ENCODE measurements at places on chromosomes 5 and 9.

DNA sequence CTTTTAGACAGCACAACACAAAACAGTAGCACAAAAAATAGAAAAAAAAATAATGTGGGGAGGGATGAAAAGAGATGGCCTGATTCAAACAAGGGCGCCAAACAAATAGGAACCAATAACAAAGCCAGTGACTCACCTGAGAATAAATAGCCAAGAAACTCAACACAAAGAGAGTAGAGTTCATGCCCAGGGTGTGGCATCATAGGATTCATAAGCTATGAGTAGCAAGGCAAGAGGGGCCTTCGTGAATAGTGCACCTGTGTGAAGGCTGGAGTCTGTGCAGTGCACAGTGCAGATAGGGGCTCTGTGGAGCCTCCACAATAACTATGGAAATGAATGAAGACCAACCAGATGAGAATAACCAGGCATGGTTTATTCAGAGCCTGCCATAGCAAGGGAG is 541.7 kb downstream of the SPOCK1 start:
- no peak for DNase-seq

DNA sequence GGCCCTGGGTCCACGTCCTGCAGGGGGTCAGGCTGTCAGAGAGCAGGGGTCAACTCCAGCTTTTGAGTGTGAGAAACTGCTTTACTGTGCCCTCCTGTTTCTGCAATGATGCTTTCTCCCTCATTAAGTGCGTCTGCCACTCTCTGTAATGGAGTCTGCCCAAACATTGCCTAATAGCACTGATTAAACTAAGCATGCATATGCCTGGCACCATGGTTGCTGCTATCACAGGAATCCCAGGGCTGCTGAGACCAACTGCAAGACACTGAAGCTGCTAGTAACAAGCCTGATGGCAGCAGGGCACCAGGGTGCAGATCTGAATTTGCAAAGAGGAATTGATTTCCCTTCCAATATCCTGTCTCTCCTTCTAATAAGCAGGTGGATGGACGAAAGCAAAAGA is 125.3 kb downstream of the SLC24A2 start:
- no peak for DNase-seq

DNA sequence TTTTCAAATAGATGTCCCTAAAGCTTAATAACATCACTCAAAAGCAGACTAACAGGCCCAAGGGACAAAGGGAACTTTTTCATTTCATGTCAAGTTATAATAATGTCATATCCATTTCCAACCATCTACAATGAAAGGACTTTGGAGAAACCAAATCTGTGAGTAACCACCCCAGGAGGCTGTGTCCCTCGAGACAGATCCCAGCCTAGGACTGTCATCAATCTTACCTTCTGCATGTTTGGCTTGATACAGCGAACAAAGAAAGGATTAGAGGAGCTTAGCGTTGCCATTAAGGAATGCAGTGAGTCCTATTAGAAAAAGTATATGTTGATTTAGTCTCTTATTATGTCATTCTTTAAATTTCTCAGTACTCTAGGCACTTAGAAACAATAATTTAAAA is 137.8 kb upstream of the RETREG1 start:
- DNase-seq: no peak

GRCh38 chr5:94240993-94241651 is 377.3 kb downstream of the KIAA0825 start:
- DNase-seq: no peak

DNA sequence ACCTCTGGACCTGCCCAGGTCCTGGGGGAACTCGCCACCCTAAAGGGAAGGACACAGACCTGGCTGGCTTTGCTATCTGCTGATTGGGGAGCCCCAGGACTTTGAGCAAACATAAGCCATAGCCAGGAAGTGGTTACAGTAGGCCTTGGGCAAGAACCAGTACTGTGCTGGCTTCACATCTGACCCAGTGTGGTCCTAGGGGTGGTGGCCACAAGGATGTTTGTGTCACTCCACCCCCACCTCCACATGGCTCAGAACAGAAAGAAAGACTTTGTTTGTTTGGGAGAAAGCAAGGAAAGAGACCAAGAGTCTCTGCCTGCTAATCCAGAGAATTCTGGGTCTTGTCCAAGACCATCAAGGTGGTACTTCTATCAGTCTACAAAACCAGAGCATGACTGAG is 334.2 kb downstream of the SPOCK1 start:
- no peak for DNase-seq

- DNase-seq: no peak
Observed at GRCh38 chr9:127935765-127936221, 1.9 kb downstream of the DPM2 start.
